ENCODE measurements at places on chromosomes 13 and 19. TPM values are rescaled to one million over a fixed set of nuclear protein-coding genes. Genes with fewer than 3 reads are reported as not detected.

ZNF490 gene
- total RNA-seq, result 9.4 TPM

KCNJ14 gene
- 2.4 TPM for total RNA-seq

BEST2 gene
- total RNA-seq, result 0.50 TPM

ZNF763 gene
- 2.0 TPM for total RNA-seq

DAND5 gene
- total RNA-seq, result not detected

FCAR gene
- not detected for total RNA-seq

KLK2 gene
- total RNA-seq, result not detected

DIAPH3 gene
- 18.4 TPM for total RNA-seq

LEUTX gene
- not detected for total RNA-seq

POLR1G gene
- 10.7 TPM for total RNA-seq

PRSS57 gene
- not detected for total RNA-seq

SIGLEC14 gene
- total RNA-seq, result not detected

KIR2DL3 gene
- not detected for total RNA-seq

MCF2L gene
- total RNA-seq, result not detected

SMAD9 gene
- total RNA-seq, result 1.2 TPM

SHISA2 gene
- total RNA-seq, result 0.31 TPM

PPP1R13L gene
- 75.8 TPM for total RNA-seq

RB1 gene
- total RNA-seq, result 41.5 TPM

Data from mammary epithelial cell (primary cell).